RWPE1 (cell line): ENCODE measurements at places on chromosomes 3 and 15.

DNA sequence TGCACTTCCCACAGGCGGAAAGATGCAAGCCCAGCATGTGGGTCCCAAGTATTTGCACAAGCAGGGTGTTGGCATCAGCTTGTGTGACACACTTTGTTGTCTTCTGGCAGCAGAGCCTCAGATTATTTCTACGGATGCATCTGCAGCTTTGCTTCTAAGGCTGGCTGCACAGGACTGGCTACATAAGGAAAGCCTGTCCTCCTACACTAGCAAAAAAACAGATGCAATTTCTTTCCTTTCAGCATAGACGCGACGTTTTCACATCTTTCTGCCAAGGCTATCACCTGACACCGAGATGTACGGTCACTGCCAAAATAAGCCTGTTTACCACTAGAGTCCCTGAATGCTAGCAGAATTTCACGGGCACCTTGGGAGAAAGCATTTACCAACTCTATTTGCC, 13.5 kb downstream of the MRPS11 start:
- DNase-seq: no peak

GRCh38 chr3:39097716-39098472, 9.5 kb downstream of the GORASP1 start:
- DNase-seq: no peak

GRCh38 chr3:56868706-56869105, 67.0 kb upstream of the ARHGEF3 start:
- no peak for DNase-seq

GRCh38 chr3:129317848-129318247, 39.2 kb downstream of the HMCES start:
- no peak for DNase-seq

DNA sequence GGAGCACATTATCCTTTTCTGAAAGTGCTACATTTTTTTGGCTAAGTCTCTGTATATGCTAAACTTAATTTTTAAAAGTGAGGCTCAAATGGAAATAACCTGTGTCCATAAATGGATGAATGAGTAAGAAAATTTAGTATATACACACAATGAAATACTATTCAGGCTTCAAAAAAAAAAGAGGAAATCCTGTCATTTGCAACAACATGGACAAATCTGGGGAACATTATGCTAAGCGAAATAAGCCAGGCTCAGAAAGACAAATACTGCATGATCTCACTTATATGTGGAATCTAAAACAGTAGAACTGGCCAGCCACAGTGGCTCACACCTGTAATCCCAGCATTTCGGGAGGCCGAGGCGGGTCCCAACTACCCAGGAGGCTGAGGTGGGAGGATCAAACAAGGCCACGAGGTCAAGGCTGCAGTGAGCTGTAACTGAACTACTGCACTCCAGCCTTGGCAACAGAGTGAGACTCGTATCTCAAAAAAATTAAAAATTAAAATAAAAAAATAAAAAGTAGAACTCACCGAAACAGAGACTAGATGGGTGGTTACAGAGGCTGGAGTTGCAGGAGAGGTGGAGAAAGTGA, 25.8 kb downstream of the CCDC12 start:
- DNase-seq: no peak

DNA sequence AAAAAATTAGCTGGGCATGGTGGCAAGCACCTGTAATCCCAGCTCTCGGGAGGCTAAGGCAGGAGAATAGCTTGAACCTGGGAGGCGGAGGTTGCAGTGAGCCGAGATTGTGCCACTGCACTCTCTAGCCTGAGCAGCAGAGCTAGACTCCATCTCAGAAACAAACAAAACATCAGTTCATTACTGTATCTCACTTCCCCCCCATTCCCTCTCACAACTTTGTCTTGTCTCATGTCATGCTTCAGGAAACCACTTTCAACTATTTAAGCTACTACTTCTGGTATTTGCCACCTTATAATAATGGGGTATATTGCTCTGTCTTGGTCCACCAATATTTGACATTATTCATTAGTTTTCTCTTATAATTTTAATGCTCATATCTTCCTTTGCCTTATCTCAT, 26.2 kb downstream of the PIK3CA start:
- no peak for DNase-seq
